ENCODE measurements at places on chromosomes 11 and 22.

GRCh38 chr11:117366248-117366647 is 38.6 kb downstream of the CEP164 start:
- DNase-seq, result no peak

DNA sequence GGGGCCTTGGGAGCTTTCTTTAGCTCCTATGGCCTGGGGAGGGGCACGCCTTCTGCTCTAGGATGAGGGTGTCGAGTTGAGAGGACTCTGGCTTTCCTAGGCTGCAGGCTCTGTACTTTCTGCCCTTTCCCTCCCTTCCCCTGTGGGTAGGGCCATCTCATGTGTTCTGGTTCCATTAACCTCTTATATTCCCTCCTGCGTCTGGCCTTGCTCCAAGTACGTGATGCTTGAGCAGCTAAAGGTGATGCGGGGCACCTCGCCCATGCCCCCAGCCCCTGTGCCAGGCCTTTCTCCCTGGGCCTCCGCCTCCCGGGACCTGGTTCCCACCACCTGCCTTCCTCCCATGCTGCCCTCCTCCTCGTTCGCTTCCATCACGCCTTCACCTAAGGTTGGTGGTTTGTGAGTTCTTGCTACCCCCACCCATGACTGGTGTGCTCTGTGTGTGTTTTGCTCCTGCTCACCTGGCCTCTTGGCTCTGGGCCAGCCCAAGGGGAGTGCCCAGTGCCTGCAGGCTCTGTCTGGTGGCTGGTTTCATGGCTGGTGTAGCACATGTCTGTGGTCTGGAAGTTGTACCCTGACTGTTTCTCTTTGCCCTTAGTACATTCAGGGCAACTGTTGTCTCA is 34.1 kb downstream of the PHLDB1 start:
- no peak for DNase-seq

DNA sequence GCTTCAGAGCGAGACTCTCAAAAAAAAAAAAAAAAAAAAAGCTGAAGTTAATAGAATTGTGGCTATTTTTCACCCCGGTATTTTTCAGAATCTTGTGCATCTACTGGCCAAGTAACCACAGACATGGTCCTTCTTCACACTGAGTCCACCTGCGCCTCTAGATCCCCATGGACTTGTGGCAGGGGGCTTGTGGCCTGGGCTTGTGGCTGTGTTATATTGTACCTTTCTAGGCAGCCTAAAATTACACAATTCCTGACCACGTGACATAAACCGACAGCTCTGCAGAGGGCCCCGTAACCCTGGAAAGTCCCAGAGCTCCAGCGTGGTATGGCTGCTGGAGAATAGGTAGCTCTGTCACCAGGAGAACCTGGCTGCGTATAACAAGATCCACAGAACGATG is 10.9 kb upstream of the NAALADL1 start:
- DNase-seq, result no peak

- DNase-seq, result no peak
Measured at GRCh38 chr11:76329084-76329648, 51.8 kb downstream of the THAP12 start.

DNA sequence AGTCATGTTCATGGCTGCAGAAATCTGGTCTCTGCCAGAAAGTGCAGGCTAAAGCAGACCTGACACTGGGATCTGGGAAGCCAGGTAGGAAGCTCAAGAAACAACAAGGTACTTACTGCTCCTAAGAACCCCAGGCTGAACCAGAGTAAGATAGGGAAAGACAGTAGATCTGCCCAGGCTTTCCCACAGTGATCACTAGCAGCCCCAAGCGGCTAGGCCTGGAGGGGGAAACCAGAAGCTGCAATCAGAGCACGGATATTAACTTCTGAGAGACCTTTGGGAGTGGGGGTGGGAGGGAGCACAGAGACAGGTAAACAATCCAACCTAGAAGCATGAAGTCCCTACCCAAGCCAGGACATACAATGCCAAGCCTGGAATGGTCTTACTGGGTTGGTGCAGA is 135.2 kb upstream of the C11orf58 start:
- DNase-seq, result no peak

DNA sequence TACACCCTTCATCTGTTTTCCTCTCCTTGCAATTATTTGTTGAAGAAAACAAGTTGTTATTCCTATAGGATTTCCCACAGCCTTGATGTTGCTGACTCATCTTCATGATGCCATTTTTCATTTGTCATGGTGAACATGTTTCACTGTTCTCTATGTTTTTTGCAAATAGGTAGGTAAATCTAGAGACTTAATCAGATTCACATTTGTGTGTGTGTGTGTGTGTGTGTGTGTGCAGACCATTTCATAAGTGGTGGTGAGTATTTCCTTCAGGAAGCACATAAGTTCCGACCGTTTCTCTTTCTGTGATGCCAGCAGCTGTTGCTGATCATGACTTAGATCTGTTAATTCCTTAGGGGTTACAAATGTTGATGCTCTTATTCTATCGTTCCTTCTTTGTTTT is 80.3 kb upstream of the IZUMO1R start:
- DNase-seq, result no peak

- DNase-seq, result no peak
Measured at GRCh38 chr11:92227959-92228935, 3.6 kb downstream of the FAT3 start.

GRCh38 chr22:43266076-43266475 is 77.1 kb downstream of the SCUBE1 start:
- no peak for DNase-seq

- no peak for DNase-seq
Measured at GRCh38 chr11:2523821-2524391, 79.1 kb downstream of the KCNQ1 start.

- no peak for DNase-seq
Measured at GRCh38 chr22:35229865-35230264, 27.4 kb upstream of the HMGXB4 start.

DNA sequence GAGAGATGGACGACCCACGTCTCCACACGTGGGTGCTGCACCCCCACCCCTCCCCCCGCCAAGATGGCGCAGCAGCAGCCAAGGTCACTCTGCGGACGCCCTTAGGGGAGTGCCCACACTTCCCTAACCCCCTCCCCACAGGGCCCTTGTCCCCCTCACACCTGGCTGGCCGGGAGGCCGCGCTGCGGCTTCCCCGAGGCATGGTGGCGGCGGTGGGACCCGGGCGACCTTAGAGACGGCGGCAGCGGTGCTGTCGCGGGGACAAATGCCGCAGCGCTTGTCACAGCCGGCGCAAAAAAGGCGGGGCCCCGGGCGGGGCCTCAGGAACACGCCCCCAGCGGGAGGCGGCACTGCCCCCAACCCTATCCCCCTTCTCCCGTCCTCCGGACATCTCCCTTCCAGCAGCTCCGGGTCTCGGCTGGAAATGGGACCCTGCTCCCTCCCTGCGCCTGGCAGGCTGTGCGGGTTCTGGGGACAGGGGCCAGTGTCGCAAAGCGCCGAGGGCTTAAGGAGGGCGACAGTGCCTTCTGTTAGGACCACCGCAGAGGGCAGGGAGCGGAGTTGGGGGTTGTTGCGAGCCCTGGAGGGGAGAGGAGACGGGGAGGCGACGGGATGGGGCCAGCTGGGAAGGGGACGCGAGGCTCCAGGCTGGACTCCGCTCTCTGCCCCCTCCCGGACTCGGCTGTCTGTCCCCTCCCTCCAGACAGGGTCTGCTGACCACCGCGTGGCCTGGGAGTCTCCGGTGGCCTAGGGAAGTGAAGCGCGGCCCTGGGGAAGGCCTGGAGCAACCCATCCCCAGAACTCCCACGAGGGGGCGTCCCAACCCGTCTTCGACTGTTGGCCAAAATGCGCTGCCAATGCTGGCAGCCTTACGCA is at the start of gene CHCHD10:
Gene CHCHD10 (minus strand): TSS at position 300 of the 876 bp plus-strand sequence. CDS start 98 bp downstream, at position 202.
- DNase-seq, result peak; percentile 71

GRCh38 chr22:38133331-38133730 is 22.8 kb upstream of the BAIAP2L2 start:
- no peak for DNase-seq

DNA sequence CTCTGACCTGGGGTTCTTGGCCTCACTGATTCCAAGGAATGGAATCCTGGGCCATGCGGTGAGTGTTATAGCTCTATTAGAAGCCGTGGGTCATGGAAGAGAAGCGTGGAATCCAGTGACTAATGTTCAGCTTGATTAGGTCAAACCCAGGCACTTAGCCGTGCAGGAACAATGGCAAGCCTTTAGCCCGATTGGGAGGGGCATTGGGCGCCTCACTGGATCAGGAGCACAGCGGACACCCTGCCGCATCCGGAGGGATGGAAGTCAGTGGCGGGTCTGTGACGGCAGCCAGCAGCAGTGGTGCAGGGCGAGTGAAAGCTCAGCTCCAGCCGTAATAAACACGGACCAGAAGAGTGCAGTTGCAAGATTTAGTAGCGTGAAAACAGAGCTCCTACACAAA is 20.5 kb upstream of the SLC17A6 start:
- no peak for DNase-seq

DNA sequence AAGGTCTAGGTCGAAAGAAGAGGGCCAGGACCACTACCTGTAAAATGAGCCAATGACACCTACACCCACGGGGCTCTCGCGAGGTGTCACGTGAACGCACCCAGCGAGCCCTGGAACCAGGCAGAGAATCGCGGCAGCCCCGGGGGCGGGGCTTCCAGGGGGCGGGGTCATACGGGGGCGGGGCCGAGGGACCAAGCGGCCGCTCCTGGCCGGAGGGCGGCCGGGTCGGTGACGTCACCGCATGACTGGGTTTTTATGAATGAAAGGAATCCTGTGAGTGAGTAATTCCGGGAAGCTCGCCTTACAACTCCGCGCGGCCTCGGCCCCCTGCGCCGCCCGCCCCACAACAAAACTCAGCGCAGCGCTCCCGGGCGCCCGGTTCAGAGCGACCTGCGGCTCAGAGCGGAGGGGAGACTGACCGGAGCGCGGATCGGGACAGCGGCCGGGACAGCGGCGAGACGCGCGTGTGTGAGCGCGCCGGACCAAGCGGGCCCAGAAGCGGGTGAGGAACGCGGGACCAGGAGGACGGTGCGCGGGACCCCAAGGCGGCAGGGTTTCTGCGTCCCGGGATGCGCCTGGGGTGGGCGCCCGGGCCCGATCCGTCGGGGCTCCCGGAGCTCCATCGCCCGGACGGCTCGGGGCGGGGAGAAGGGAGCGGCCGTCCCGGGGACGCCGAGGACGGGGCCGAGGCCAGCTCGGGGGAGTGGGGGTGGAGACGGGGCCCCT is at the start of gene MAFF:
Gene MAFF (plus strand): TSS at position 284 of the 726 bp plus-strand sequence. CDS start 11,860 bp downstream, outside the sequence.
- peak; percentile 76 for DNase-seq

- no peak for DNase-seq
Measured at GRCh38 chr11:127071606-127072005, 71.0 kb upstream of the KIRREL3 start.

- DNase-seq, result no peak
Measured at GRCh38 chr11:126268361-126268707, 361 bp downstream of the SRPRA start.

Data from activated effector memory CD4-positive, alpha-beta T cell treated with Interleukin-2 at 50 U/mL for 16 hours (primary cell).